Activated gamma-delta T cell treated with anti-CD3 and anti-CD28 coated beads, Interleukin-2, amount 50 U/mL, for 16 hours (primary cell): ENCODE measurements at places on chromosomes 1 and 21.

DNA sequence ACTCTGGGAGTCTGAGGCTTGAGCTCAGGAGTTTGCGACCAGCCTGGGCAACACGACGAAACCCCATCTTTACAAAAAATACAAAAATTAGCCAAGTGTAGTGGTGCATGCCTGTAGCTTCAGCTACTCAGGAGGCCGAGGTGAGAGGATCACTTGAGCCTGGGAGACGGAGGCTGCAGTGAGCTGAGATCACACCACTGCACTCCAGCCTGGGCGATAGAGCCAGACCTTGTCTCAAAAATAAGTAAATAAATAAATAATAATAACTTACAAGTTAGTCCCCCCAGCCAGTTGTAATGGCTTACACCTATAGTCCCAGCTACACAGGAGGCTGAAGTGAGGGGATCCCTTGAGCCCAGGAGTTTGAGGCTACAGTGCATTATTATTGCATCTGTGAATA is 21.7 kb upstream of the BTG2 start:
- no peak for DNase-seq

DNA sequence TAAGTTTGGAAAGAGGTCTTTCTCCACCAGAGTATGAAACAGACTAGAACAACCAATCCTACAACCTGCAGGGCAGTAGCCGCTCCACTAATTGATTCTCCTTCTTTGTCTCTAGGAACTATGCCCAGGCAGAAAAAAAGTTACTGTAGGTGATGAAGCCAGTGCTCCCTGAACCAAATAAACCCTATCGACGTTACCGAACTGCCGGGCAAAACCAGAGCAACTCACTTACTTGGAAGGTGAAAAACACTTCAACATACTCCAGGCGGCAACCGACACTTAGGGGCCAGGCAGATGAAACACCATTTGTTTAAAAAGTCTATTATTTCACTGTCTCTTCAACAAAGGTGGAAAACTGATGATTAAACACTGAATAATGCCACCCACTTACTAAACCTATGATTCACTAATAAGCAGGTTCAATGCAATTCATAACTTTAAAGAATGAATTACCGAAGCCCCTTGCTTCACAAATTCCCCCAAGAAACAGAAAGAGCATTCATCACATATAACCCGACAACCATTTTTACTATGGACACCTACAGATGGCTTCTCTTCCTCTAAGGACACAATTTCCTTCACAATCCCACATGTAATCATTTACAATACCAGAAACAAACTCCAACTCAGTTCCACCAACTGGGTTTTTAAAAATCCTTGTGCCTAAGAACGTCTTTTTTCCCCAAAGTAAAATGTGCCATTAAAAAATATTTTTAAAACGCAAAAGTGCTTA is 1.6 kb downstream of the NRIP1 start:
- DNase-seq, result no peak

DNA sequence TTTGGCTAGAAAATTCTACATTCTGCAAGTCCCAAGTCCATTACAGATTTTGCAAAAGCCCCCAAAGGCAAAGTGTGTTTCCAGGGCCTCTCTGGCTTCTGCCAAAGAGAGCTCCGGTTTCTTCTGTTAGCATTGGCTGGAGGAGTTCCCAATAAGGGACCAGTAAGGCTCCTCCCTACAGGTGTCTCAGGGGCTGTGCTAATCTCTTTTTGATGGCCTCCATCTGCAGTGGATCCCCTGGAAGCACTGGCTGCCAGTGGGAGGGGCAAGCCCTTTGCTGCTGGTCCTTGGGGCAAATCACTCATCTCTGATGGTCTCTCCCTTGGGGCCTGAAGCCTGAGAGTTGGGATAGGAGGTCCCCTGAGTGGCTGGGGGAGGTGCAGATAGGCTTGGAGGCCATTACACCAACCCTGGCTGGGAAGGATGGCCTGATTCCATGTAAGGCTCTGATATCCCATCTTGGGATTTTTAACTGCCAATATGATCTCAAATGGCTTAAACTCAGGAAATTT is 89.1 kb upstream of the USP24 start:
- no peak for DNase-seq

DNA sequence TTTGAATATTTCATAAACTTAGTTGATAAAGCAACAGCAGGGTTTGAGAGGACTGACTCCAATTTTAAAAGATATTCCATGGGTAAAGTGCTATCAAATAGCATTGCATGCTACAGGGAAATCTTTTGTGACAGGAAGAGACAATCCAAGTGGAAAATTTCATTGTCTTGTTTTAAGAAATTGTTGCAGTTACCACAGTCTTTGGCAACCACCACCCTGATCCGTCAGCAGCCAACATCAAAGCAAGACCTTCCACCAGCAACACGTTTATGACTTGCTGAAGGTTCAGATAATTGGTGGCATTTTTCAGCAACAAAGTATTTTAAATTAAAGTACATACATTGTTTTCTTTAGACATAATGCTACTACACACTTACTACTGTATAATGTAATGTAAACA is 47.8 kb downstream of the ADGRL4 start:
- DNase-seq, result no peak

DNA sequence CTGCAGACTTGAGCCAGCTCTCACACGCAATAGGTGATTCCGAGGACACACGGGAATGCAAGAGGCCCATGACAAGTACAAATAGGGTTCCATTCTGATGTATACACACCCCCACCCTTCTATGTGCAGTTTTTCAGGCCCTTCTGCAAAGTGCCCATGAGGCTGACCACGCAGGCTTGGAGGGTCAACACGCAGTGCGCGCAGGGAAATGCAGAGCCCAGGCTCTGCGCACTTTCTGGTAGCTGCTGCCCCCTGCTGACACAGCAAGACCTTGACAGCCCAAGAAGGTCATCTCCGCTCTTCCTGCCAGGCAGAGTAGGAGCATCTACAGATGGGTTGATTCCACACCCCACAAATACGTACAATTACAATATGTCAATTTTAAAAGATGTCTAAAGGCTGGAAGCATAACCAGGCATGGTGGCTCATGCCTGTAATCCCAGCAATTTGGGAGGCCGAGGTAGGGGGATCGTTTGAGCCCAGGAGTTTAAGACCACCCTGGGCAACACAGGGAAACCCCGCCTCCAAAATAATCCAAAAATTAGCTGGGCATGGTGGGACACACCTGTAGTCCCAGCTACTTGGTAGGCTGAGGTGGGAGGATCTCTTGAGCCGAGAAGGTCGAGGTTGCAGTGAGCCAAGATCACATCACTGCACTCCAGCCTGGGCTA is 18.5 kb downstream of the SH3BP5L start:
- no peak for DNase-seq

DNA sequence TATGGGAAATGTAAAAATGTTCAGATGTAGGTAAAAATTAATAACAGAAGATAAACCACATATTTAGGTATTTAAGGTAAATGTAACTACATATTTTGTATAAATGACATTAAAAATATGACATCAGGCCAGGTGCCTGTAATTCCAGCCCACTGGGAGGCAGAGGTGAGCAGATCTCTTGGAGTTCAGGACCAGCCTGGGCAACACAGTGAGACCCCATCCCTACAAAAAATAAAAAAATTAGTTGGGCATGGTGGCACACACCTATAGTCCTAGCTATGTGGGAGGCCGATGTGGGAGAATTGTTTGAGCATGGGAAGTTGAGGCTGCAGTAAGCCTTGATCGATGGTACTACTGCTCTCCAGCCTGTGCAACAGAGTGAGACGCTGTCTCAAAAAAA is 216.5 kb downstream of the SPATA17 start:
- DNase-seq, result no peak

GRCh38 chr1:172380441-172381244 is 39.8 kb upstream of the C1orf105 start:
- DNase-seq, result peak; percentile 27

GRCh38 chr1:96011606-96012005 is 710.0 kb upstream of the PTBP2 start:
- DNase-seq, result no peak

- no peak for DNase-seq
These were observed 3.0 kb downstream of the TNFRSF4 start for GRCh38 chr1:1210726-1211540.

DNA sequence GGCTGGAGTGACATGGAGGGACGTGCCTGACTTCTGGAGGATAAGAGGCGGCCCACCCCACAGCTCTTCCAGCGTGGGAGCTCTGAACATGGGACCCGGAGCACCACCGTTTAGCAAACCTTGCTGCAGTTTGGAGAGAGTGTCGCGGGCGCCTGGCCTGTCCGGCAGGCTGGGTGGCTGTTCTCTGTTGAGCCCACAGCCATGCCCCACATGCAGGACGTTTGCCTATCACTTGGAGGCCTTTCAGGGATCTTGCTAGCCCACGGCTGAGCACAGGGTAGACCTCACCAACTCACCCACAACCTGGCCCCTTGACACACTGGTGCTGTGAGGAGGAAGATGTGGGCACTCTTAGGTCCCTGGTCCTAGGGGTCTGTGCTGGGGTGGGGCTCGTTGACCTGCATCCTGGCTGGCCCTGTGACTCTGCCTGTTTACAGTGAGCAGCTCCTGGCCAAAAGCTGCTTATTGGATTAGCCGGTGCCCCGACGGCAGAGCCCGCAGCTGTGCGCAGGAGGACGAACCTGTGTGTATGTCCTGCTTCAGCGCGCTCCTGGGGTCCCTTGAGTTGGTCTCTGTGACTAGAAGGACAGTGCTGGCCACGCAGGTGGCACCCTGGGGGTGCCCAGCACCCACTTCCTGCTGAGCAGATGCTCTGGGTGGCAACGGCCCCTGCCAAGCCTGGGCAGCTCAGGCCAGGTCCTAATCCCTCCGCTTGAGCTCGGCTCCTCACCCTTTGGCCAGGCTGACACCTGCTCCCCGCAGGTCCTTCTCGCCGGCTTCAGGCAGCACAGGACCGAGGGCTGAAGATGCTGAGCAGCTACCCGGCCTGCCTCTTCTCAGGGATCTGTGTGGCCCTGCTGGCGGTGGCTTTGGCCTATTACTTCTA is 72.4 kb upstream of the TRAPPC10 start:
- no peak for DNase-seq

DNA sequence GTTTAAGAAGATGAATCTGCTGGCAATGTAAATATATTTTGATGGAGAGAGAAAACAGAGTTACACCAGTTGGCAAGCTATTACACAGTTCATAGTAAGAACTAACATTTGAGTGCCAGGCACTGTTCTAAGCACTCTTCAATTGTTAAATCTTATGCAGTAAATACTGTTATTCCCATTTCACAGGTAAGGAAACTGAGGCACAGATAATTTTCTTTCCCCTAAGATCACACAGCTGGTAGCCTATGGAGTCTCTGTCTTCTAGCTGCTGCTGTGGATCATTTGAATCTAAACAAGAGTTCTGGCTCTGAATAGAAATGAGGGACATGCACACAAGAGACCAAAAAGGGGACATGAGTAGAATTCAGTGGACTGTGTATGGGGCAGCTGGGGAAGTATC is 8.0 kb downstream of the ANGPTL1 start:
- no peak for DNase-seq

DNA sequence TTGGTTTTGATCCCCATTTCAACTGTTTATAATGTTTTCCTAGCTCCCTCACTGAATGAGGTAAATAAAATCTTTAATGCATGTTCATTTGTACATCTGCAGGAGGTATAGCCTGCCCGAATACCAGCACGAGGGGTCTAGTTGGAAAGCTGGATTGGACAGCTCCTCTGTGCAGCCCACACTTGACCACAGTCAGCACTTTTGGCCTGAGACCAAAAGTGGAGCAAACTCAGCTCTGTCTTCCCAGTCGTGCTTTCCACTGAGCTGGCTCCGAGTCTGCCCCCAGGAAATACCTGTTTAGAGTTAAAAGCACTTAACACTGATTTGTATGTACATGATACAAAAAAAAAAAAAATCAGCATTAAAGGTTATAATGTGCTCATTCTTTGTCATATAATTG is 224.4 kb downstream of the DSCAM start:
- no peak for DNase-seq

DNA sequence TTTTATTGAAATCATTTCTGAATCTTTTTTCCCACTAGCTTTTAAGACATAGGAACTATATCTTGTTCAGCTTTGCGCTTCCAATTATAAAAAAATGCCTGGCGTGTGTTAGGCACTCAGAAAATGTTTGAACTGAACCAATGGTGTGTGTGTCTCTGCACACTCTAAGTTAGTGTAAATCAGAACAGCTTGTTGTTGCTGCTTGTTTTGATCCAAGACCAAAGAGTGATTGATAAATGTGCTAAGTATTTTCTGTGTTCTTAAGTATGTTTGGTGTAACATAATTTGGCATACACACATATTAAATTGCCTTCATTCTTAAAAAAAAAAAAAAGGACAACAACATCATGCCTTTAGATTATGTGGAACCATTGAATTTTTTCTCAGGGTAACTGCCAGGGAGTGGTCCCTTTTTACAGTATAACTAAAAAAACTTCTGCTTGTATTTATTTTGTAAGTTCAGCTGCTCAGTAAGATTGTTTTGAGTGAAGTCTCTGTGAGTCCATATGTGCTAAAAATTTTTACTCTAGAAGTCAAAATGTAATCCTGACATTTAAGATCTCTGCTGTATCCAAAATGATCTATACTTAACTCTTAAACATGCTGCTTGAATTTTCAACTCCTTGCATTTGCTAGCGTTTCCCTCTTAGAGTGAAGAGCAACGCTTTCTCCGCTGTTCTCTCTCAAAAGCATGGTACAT is 8.7 kb downstream of the CD55 start:
- no peak for DNase-seq

DNA sequence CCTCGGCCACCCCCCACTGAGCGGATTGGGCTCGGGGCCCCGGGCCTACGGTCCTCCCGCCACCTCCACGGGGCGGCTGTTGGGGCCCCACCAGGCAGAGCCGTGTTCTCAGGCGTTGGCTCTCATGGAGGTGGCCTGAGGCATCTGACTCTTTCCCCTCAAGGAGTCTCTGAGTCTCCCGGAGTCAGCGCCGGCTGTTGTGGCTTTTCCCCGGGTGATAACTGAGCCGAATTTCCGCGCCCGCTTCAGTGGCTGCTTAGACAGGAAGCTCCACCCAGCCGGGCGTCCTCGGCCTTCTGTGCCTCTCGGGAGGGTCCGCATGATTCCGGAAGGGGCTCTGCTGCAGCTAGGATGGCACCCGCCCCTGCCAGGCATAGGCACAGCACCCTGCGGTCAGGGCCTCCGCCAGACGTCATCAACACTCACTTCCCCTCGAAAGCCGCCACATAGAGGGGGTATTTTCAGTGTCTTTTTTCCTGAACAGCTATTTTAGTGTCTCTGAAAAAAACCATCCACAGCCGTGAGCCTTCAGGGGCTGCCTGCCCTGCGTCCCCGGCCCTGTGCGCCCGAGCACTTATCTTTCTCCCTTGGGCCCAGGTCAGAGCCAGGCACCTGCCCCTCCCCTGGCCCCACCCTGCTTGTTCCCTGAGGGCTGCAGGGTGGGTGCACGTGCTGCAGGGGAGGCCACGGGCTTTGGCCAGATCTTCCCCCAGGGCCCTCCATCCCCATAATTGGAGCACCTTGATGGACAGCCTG is 72.9 kb downstream of the SKI start:
- peak; percentile 81 for DNase-seq
